ENCODE measurements at places on chromosomes 3 and 15. TPM values are rescaled to one million over a fixed set of nuclear protein-coding genes. Genes with fewer than 3 reads are reported as not detected.
A peak's percentile ranks its signal among the peaks of the same experiment; 100 is the strongest.

DNA sequence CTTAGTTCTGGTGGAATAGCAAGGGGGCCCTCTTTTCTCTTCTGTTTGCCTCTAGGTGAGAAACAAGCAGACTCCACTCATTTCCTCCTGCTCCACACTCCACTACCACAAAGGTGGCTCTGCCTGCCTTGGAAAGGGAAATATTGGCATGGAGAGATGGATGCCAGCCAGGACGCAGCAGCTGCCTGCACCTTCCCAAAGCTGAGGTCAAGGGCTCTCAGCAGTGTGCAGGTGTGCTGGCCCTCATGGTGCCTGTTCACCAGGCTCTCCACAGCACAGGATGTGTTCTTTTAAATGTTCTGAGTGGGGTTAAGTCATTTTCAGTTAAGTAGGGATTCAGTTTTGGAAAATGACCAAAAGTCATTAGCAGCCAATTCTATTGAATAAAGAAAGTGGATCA is 211.2 kb upstream of the STRIT1 start:
- peaks cover 15% of the 10 kb centered on the region for H3K4me1 ChIP-seq
- H3K27me3 ChIP-seq: no peaks in the 10 kb centered on the region
- H3K4me3 ChIP-seq: no peak overlapping the region
- DNase-seq: no peak
- H3K36me3 ChIP-seq: no peaks in the 10 kb centered on the region

- H3K36me3 ChIP-seq: no peaks in the 10 kb centered on the region
- no peak overlapping the region for H3K27ac ChIP-seq
- no peak for DNase-seq
Observed at GRCh38 chr3:144463911-144464310, 492.3 kb downstream of the DIPK2A start.

NTRK3 gene
- 0.05 TPM for total RNA-seq

GRCh38 chr3:168659015-168659414 is 563.3 kb upstream of the GOLIM4 start:
- H3K4me1 ChIP-seq: no peaks in the 10 kb centered on the region
- no peak overlapping the region for H3K27ac ChIP-seq
- no peaks in the 10 kb centered on the region for H3K27me3 ChIP-seq
- no peak overlapping the region for H3K4me3 ChIP-seq

GRCh38 chr3:100994809-100995208 is 1.6 kb upstream of the ABI3BP start:
- no peaks in the 10 kb centered on the region for H3K36me3 ChIP-seq
- no peak overlapping the region for H3K4me3 ChIP-seq
- no peak overlapping the region for H3K27ac ChIP-seq

NR2E3 gene
- total RNA-seq: not detected

- no peaks in the 10 kb centered on the region for H3K36me3 ChIP-seq
- no peak for DNase-seq
Observed at GRCh38 chr3:137469263-137469662, 294.9 kb upstream of the SOX14 start.

DNA sequence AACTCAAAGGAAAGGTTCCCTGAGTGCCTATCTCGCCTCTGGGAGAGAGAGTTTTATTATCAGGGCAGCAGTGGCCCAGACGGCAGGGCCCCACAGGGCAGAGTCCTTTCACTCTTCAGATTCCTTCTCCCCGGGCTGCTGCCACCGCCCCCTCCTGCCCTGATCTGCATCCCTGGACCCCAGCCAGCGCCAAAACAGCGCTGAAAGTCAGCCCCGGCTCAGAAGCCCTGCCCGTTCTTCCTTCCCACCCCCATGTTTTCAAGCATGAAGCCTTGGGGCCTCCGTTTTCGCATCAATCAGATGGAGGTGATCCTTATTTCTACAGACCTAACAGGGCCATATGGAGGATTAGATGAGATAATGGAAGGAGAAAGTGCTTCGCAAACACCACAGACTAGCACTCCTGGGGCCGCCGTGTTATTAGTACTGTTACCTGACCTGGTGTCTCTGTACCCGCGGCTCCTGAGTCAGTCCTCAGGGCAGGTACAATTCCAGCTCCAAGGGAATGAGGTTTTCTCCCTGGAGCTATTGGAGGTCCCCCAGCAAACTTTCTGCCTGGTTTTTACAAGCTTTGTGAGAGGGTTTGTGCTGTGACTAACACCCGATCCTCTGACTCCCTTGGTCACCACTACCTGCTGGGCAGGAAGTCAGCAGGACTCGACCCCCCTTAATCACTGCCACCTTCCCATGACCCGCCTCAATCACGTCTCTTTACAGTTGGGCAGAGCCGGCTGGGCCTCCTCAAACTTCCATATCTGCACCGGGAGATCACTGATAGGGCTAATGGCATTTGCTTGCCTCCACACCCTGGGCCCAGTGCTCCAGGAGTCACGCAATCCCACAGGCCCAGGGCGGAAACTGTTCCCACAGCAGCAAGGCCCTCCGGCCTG is 39.5 kb upstream of the TSEN2 start:
- no peaks in the 10 kb centered on the region for H3K36me3 ChIP-seq
- peaks cover 10% of the 10 kb centered on the region for H3K4me1 ChIP-seq
- H3K4me3 ChIP-seq: no peak overlapping the region
- H3K27me3 ChIP-seq: peaks cover 21% of the 10 kb centered on the region

DNA sequence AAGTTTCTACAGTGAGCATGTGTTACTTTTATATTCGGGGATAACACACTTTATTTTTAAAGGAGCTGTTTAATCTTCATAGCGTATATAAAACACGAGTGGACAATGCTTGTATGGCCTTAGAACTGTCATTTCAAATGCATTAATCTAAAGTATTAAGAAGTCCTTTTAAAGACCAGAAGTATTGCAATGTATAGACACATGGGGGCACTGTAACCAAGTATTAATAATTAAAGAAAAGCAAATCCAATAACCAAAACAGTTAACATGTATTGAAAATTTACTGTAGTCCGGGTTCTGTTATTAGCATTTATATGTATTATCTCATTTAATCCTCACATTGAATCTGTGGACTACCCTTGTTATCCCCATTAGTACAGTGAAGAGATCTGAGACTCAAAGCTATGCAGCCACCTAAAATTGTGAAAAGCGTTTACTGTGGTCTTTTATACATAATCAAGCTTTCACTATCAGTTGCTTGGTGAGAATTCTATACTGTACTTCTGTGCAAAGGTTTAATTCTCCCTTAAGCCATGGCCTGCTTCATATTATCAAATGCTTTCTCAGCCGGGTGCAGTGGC is 10.1 kb downstream of the ARL14 start:
- peak; percentile 39 for DNase-seq
- no peak overlapping the region for H3K4me3 ChIP-seq
- H3K27ac ChIP-seq: no peak overlapping the region
- H3K27me3 ChIP-seq: no peaks in the 10 kb centered on the region
- peaks cover 7% of the 10 kb centered on the region for H3K4me1 ChIP-seq

- no peaks in the 10 kb centered on the region for H3K27me3 ChIP-seq
- no peaks in the 10 kb centered on the region for H3K4me1 ChIP-seq
- H3K36me3 ChIP-seq: 0 out of 2 replicates have a peak, but pooled peaks cover 6% of the 10 kb centered on the region
Observed at GRCh38 chr3:71361334-71361890, 222.1 kb downstream of the FOXP1 start.

DNA sequence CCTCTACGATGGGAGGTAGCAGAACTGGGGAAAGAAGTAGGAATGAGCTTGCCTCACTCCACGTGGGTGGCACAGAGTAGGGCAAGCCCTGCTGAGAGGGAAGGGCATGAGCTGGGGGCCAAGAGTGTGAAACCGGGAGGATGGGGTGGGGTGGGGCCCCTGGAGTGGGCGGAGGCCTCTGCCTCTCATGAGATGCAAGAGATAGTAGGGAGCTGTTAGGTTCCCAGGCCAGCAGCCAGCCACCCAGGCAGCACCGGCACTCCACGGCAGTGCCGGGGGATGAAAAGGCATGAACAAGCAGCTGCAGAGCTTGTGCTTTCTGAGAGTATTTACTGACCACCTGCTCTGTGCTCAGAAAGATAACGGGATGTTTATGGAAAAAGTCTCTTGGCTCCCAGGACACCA is 24.4 kb upstream of the PLA2G4E start:
- DNase-seq: no peak
- H3K36me3 ChIP-seq: no peaks in the 10 kb centered on the region
- H3K4me1 ChIP-seq: no peaks in the 10 kb centered on the region
- peaks cover 46% of the 10 kb centered on the region for H3K27me3 ChIP-seq

PRICKLE2 gene
- total RNA-seq: 18.7 TPM

SOX14 gene
- total RNA-seq: not detected

RPLP1 gene
- 1,576 TPM for total RNA-seq

DNA sequence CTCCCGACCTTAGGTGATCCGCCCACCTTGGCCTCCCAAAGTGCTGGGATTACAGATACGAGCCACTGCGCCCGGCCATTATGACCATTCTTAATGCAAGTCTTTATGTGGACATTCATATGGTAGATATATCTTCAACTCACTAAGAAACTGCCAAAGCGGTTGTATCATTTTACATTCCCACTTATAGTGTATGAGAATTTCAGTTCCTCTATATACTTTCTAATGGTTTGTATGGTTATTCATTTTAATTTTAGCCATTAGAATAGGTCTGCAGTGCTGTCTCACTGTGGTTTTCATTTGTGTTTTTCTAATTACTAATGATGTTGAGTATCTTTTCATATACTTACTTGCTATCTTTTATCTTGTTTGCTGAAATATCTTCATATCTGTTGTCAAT is 32.5 kb downstream of the TCF12 start:
- no peaks in the 10 kb centered on the region for H3K27me3 ChIP-seq
- DNase-seq: no peak
- H3K4me3 ChIP-seq: no peak overlapping the region
- H3K27ac ChIP-seq: no peak overlapping the region

RBMS3 gene
- total RNA-seq: 26.0 TPM

SCAMP5 gene
- 6.7 TPM for total RNA-seq

TP63 gene
- not detected for total RNA-seq

GRK7 gene
- not detected for total RNA-seq

GRCh38 chr3:97338375-97338774 is 426.2 kb upstream of the ARL6 start:
- no peaks in the 10 kb centered on the region for H3K4me1 ChIP-seq
- no peak overlapping the region for H3K4me3 ChIP-seq
- no peaks in the 10 kb centered on the region for H3K27me3 ChIP-seq
- H3K36me3 ChIP-seq: no peaks in the 10 kb centered on the region

- DNase-seq: no peak
- H3K4me1 ChIP-seq: peaks cover 7% of the 10 kb centered on the region
- no peaks in the 10 kb centered on the region for H3K36me3 ChIP-seq
- no peak overlapping the region for H3K4me3 ChIP-seq
- H3K27me3 ChIP-seq: peaks cover 8% of the 10 kb centered on the region
Observed at GRCh38 chr15:45201869-45202268, 14.1 kb upstream of the SHF start.

DNA sequence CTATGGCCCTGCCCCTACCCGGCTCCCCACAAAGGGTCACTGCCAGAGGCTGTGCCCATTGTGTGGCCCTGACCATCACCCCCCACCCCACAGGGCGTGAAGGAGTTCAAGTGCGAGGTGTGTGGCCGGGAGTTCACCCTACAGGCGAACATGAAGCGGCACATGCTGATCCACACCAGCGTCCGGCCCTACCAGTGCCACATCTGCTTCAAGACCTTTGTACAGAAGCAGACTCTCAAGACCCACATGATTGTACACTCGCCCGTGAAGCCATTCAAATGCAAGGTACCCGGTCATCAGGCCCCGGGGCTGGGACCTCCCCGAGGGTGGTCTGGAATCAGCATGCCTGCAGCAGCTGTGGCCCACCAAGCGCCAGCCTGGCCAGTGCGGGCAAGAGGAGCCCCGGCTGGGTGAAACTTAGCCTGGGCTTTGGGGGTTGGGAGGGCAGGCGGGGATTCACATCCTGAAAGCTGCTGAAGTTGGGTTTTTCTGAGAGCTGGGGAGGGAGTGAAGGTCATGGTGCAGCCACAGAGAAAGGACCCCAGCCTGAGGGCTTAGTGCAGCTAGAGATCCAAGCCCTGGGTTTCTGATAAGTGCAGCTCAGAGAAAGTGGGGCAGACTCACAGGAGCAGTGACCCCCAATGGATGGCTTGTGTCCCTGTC is 29.2 kb downstream of the IDH2 start:
- no peak overlapping the region for H3K27ac ChIP-seq
- H3K27me3 ChIP-seq: no peaks in the 10 kb centered on the region
- H3K4me3 ChIP-seq: no peak overlapping the region
- no peak for DNase-seq
- H3K4me1 ChIP-seq: no peaks in the 10 kb centered on the region

TJP1 gene
- total RNA-seq: 60.0 TPM

- H3K4me3 ChIP-seq: no peak overlapping the region
- H3K27ac ChIP-seq: no peak overlapping the region
- peaks cover 10% of the 10 kb centered on the region for H3K27me3 ChIP-seq
- H3K4me1 ChIP-seq: peaks cover 48% of the 10 kb centered on the region
- no peak for DNase-seq
Observed at GRCh38 chr15:31081588-31082250, 19.8 kb downstream of the TRPM1 start.
